ENCODE measurements at places on chromosomes 1 and 21. TPM values are rescaled to one million over a fixed set of nuclear protein-coding genes. Genes with fewer than 3 reads are reported as not detected.

Gene DYRK1A
- total RNA-seq = 116 TPM

Gene C4BPA
- total RNA-seq = not detected

Gene SPATA46
- not detected for total RNA-seq

Gene PADI3
- total RNA-seq = not detected

Gene SLC37A1
- 26.1 TPM for total RNA-seq

Gene TSPEAR
- total RNA-seq = not detected

Gene RHD
- 0.25 TPM for total RNA-seq

Gene PLXNA2
- total RNA-seq = 63.2 TPM

Gene CSMD2
- total RNA-seq = 22.9 TPM

Gene OR6K3
- not detected for total RNA-seq

Gene COL11A1
- total RNA-seq = 27.3 TPM

Gene CELA2A
- total RNA-seq = not detected

Gene OR2L8
- total RNA-seq = 0.74 TPM

Gene RGS13
- total RNA-seq = not detected

Gene SVBP
- total RNA-seq = 40.3 TPM

Gene MRPS21
- 44.7 TPM for total RNA-seq

Gene ANXA9
- total RNA-seq = not detected

Gene NOS1AP
- 9.3 TPM for total RNA-seq

Gene CD48
- not detected for total RNA-seq

Gene LRRC71
- total RNA-seq = 0.25 TPM

Gene VWA5B1
- under 0.01 TPM for total RNA-seq

Gene MYOG
- total RNA-seq = not detected

Gene CRYZ
- 5.4 TPM for total RNA-seq

Gene PRR9
- 0.49 TPM for total RNA-seq

Gene TESK2
- 0.74 TPM for total RNA-seq

Gene TMEM200B
- total RNA-seq = 0.49 TPM

Gene DNAI4
- total RNA-seq = 9.6 TPM

Gene SRM
- total RNA-seq = 35.4 TPM

Gene COA6
- 10.1 TPM for total RNA-seq

Gene HRNR
- total RNA-seq = not detected

Gene PRRX1
- total RNA-seq = 5.4 TPM

Gene SELL
- 0.49 TPM for total RNA-seq

Gene CLCNKB
- total RNA-seq = under 0.01 TPM

Gene KIF17
- 5.2 TPM for total RNA-seq

Gene NBPF10
- total RNA-seq = 0.74 TPM

Gene RPTN
- total RNA-seq = not detected

Gene KCNJ10
- total RNA-seq = 5.9 TPM

Gene OPTC
- total RNA-seq = not detected

Gene PRDM15
- 5.7 TPM for total RNA-seq

Gene AIRE
- under 0.01 TPM for total RNA-seq

Gene ELAVL4
- total RNA-seq = 78.2 TPM

Gene RBM11
- total RNA-seq = 5.9 TPM

Gene MRAP
- total RNA-seq = not detected

Gene FCRLA
- total RNA-seq = 0.49 TPM

Gene NR5A2
- total RNA-seq = 0.25 TPM

Gene MPZ
- 0.49 TPM for total RNA-seq

Measured in temporal lobe (tissue), 4 donors.